NCI-H1105 treated with DMSO at 0.1 percent for 48 hours (cell line): ENCODE measurements at places on chromosomes 1 and 21.

DNA sequence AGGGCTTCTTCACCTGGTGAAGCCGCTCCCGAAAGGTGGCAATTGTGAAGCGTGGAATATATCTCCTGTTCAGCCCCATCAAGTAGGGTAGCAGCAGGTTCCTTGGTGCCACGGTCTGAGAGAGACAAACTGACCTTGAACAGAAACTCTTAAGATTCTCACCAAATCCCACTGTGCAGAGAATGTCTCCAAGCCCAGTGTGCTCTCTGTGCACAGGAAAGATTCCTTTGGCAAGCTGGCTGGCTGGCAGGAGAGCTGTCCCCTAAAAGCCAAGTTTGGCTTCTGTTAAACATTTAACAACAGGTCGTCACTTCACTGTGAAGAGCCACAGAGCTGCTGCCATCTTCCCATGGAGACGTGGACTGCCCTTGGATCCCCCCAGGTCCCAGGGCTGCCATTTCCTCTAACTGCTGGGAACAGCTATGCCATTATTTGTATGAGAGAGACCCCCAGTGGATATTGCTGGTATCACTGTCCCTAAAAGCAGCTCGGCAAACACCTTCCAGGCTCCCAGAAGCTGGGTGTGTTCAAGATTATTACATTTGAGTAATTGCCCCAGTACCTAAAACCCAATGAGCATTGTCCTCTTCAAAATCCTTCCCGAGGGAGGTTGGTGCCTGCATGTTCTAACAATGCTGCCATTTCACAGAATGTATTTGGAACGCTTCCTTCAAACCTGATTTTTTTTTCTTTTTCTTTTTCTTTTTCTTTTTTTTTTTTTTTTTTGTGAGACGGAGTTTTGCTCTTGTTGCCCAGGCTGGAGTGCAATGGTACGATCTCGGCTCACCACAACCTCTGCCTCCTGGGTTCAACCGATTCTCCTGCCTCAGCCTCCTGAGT is 71.8 kb downstream of the CD58 start:
- peak; percentile 66 for DNase-seq

GRCh38 chr1:48548985-48549384 is 77.0 kb upstream of the SPATA6 start:
- no peak for DNase-seq

DNA sequence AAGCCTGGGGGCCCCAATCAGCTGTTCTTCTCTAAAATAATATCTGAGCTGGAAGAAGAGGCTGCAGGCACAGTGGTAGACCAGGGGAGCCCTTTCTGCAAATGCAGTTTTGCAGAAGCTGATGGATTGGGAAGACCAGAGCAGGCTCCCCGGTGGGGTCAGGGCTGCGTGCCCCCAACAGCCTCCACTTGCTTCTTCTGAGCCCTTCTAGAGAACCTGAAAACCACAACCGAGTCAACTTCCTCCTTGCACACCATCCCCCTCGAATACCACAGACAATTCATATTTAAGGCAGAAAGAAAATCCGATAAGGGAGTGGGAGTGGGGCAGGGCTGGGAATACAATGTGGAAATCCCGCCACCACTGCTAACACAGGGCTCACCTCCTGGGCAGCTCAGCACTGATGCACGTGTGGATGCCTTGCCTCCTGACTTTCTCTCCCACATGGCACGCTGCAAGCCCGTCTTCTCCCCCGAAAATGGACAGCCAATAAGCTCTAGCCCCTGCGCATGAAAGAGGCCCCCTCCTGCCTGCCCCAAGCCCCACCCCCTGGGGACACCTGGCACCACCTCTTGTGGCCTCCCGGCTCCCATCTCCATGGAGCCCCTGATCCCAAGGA is 25.4 kb upstream of the ALDH4A1 start:
- no peak for DNase-seq

DNA sequence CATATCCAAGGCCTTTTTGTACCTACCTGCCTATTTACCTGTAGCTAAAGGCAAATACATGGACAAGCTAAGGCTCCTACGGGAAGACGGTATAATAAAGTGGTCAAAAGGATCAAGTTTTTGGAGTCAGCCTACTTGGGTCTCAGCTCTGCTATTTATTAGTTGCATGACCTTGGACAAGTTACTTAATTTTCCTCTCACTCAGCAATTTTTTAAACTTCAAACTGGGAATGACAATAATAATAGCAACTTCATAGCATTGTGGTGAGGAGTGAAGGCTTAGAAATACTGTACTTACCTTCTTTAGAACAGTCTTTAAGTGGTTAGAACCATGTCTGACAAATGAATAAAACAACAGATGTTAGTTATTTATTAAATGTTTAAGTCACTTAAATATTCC is 60.2 kb upstream of the SLC35F3 start:
- no peak for DNase-seq

GRCh38 chr1:6244401-6245049 is 546 bp downstream of the HES3 start:
- peak; percentile 71 for DNase-seq

DNA sequence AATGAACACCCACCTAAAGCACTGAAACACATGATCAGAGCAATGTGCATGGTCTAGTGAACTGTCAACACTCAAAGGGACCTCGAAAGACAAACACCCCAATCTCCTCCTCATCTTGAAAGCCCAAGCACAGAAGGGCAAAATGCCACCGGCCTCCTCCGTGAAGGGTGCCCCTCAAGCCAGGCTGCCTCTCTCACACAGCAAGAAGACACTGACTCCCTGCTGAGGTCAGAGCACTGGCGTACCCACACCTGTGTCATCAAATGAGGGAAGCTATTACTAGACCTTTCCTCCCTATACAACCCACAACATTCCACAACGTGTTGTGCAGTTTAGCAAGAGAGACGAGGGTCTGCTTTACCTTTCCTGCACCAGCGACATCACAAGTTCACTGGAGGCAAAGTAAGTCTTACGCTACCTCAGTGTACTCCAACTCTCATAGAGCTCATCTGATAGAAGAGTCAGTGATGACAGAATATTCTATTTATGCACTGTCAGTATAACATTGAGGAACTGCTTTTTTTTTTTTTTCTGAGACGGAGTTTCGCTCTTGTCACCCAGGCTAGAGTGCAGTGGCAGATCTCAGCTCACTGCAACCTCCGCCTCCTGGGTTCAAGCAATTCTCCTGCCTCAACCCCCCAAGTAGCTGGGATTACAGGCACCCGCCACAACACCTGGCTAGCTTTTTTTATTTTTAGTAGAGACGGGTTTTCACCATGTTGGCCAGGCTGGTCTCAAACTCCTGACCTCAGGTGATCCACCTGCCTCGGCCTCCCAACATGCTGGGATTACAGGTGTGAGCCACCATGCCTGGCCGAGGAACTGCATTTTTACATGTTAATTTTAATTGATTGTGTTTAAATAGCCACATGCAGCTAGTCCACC is 3.3 kb downstream of the SH3BP5L start:
- DNase-seq = no peak

- no peak for DNase-seq
These were observed 44.6 kb downstream of the RHBG start for GRCh38 chr1:156413391-156414246.

- no peak for DNase-seq
These were observed 75.5 kb downstream of the PRDM2 start for GRCh38 chr1:13775459-13775858.

- DNase-seq = no peak
These were observed 4.5 kb upstream of the FCMR start for GRCh38 chr1:206926286-206926685.
